ENCODE measurements at places on chromosomes 16 and 17.

DNA sequence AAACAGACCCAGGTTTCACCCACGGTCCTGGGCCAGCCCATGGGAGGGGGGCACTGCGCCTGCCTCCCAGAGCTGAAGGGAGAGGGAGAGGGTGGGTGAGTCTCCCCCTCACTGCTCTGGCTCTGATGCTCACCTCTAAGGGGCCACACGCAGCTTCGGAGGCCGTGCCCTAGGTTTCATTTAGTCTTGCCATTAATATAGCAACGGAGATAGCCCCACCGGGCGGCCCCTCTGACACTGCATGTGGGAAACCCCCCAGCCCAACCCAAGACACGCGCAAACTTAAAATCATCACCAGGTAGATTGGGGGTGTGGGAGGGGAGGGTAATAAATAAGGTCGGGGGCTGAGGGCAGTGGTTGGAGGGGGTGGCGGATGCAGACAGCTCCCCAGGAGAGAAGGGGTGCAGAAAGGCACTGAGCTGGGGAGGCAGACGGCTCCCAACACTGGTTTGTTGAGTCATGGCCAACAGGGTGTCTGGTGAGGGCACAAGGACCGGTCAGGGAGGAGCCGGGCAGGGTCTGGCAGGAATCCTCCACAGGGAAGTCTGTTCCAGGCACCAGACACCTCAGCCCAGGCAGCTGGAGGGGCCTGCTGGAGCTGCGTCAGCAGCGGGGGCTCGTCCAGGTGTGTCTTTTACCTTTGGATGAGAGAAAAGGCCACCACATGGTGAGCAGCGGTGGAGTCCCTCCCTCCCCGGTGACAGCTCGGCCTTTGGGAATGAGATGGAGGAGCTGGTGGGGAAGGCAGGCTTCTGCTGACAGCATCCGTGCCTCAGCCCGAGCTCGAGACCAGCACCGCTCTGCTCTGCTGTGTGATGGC is 32.0 kb upstream of the DOC2B start:
- DNase-seq = no peak

- DNase-seq = no peak
Measured at GRCh38 chr16:4938683-4939030, 1.7 kb upstream of the PPL start.

DNA sequence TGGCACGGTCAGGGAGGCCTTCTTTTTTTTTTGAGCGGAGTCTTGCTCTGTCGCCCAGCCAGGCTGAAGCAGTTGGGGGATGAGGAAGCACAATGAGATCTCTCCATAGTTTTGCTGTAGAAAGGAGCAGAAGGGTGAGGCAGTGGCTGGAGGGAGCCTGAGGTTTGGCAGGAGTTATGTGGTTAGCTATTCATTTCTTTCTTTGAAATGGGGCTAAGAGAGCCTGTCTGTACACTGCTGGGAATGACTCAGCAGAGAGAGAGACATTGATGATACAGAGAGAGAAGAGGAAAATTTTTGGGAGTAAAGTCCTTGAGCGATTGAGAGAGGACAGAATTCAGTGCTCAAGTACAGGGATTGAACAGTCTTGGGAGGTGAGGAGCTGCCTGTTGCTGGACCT is 22.1 kb downstream of the NOS2 start:
- DNase-seq = no peak

DNA sequence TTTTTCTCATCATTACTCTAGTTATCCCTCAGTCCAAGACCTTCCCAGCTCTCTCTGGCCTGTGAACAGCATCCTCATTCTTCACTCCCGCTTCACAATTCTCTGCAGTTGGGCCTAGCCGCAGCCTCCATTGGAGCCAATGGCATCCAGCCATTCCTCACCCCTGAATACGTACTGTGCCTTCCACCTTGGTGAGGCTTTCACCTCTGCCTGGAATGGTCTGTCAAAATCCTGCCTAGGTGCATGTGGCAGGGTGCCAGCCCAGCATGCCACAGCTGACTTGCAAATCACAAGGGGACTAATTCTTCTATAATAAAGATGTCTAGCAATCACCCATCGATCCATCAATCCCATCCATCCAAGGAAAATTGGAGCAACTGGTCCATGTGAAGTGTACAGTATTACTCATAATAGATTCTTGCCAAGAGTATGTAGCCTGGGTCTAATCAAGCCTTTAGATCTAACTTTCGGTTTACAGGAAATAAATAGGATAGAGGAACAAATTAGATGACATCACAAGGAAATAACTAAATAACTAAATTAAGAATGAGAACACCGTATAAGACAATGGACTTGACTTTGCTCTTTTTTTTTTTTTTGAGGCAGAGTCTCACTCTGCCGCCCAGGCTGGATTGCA is 5.1 kb upstream of the CX3CL1 start:
- DNase-seq = no peak

DNA sequence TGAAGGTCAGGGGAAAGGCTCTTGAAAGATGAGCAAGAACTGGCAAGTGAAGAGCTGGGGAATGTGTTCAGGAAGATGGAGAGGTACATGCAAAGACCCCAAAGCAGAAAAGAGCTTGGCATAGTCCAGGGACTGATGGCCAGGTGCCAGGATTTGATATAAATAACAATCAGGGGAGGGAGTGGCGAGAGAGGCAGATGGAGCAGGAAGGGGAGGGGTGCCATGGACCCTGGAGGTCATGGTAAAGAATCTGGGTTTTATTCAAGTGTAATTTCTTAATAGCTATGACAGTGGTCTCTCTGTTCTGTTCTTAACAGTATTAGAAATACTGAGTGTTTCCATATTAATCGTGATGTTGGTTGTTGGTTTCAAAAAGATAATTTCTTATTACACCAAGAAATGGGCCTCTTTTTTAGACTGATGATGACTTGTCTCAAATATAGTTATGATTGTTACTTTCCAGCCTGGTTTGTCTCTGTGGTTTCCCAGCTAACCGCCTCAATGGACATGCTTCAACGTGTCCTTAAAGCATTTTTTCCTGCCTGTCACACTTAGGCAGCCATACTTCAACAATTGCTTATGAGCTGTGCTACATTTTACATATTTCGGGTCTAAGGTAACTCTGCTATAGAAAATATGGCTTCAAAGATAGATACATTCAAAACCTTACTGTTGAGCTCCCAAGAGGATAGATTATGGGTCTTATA is 49.4 kb downstream of the MYH10 start:
- no peak for DNase-seq

GRCh38 chr17:2212400-2212981 is 91.1 kb downstream of the SMG6 start:
- DNase-seq = no peak

DNA sequence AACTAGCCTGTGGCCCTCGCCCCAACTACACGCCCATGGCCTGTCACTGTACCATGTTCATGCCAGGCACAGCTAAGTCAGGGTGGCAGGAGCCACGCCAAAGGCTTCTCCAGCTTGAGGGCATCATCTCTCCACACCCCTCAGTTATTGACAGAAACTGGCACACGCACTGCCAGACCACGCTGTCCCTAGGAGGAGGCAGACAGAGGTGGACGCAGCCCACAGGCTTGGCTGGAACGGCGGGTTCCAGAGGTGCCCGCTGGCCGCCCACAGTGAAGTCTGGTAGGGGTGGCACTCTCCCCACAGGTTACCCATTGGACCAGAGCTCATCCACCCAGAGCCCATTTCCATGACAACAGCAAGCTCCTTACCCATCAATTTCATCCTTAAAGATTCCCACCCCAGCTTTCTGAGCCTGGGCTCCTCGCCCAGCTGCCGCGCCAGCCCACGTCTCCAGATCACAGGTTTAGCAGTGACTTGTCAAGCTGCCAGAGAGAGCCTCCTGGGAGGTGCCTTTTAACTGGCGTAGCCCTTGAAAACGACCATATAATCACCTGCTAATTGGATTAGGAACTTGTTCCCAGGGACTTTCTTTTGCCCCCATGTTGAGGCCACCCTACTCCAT is 27.9 kb downstream of the RPRML start:
- DNase-seq = no peak

- DNase-seq = no peak
Measured at GRCh38 chr16:78574571-78574970, 475.1 kb downstream of the WWOX start.

GRCh38 chr16:86676254-86676670 is 97.9 kb downstream of the FOXL1 start:
- no peak for DNase-seq

DNA sequence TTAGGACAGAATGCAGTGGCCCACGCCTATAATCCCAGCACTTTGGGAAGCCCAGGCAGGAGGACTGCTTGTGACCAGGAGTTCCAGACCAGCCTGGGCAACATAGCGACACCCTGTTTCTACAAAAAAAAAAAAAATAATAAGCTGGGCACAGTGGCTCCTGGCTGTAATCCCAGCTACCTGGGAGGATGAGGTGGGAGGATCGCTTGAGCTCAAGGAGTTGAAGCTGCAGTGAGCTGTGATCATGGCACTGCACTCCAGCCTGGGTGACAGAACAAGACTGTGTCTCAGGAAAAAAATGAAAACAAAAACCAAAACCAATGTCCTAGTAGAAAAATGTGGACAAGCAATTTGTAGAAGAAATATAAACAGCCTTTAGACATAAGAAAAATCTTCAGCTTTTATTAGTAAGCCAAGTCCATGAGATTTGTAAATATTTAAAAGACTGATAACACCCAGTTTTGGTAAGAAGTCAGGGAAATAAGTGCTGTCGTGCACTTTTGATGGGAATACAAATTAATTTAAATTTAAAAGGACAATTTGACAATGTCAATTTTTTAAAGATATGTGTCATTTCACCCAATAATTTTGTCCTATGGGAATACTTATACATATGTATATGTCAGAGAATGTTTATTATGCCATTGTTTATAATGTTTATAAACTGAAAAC is 11.1 kb downstream of the SCPEP1 start:
- no peak for DNase-seq

DNA sequence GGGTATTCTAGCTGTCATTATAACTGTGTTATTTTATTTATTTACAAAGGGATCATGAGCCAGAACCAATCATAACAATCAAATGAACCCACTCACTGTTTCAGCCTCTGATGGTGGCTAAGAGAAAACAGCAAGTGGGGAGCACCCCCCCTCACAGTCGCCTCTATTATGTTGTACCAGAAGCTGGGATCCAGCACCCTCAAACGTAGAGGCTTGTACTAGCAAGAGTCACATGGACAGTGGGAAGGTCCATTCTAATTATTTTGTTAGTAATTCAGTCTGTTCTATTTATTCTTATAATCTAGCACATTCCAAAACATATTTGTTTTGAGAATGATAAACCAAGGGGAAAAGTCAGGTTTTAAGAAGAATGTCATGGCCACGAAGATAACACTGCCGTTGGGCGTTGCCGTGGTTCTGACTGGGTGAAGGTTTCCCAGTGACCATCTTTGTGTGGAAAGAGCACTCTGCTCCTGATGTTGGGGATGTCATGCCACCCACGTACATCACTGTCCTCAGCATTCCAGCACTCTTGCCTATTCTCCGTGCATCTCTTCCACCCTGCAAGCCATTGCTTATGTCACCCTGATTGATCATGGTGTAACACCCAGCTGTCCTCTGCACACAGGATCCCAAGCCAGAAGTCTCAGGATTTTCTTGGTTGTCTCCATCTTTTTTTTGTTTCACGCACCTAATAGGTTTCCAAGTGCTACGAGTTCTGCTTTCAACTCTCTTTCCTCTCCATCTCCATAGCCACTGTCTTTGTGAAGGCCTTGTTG is 205.8 kb downstream of the PRKCA start:
- no peak for DNase-seq

- no peak for DNase-seq
Measured at GRCh38 chr16:77885571-77886295, 97.4 kb downstream of the VAT1L start.

DNA sequence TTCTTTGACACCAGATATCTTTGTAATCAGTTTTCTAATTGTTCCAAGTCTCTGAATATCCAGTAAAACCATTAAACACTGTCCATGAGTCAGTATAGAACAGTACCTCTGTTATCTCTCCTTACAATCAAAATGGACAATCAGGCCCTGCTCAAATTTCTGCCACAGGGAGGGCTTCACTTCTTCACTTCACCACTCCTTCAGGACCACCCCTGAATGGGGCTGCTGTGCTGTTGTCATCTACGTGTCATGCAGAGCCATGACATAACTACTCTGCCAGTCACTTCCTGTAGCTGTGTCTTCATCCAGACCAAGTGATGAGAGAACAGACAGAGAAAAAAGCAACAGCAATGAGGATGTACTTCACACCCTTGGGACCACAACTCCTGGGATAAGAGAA is 116.9 kb downstream of the TANC2 start:
- DNase-seq = no peak

GRCh38 chr16:50043358-50043757 is 18.3 kb downstream of the CNEP1R1 start:
- DNase-seq = no peak

DNA sequence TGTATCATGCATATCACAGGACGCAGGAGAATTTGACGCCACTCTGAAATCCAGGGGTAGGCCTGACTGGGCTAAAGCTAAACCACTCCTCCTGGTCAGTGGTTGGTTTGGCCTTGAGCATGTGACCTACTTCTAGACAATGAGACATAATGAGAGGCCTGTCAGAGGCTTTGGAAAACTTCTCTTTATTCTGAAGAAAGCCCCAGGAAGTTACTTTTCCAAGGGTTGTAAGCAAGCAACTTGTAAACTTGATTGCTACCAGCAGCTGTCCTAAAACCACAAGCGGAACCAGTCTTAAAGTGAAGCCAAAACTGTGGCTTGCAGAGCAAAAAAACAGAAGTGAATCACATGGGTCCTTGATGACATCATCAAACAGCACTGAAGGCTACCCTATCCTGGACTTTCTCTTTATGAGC is 138.2 kb upstream of the COX10 start:
- DNase-seq = no peak

DNA sequence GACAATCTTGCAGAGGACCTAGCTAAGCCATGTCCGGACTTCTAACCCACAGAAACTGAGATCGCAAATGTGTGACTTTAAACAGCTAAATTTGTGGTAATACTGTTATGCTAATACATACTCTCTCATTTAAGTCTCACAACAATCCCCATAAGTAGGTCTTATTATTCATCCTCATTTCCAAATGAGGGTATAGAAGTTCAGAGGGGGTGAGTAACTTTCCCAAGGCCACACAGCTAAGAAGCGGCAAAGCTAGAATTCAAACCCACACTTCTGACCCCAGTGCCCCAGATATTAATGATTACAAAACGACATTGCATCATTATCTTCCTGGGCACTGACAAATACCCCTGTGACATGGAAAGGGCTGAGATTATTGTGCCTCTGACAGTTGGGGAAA is 81.4 kb downstream of the CNGB1 start:
- DNase-seq = no peak
